NCI-H187 (cell line): ENCODE measurements at places on chromosomes 16 and 17.

GRCh38 chr17:61739002-61739401, 124.3 kb downstream of the BRIP1 start:
- DNase-seq: no peak

GRCh38 chr16:71373073-71373472, 14.6 kb downstream of the CALB2 start:
- DNase-seq: no peak

DNA sequence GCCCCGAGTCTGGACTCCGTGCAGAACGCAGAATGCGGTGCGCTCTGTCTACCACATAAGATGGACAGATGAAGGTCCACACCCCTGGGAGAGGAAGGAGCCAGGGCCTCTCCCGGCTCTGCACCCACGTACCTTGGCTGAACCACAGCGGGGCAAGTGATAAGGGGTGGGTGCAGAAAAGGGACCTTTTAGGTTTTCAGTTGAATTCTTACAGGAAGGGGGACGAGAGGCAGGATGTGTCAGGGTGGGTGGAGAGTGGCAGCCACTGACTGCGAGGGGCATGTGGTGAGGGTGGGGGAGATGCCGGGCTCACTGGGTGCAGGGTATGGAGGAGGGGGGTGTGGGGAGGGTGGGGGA, 372 bp downstream of the CD300A start:
- DNase-seq: no peak

DNA sequence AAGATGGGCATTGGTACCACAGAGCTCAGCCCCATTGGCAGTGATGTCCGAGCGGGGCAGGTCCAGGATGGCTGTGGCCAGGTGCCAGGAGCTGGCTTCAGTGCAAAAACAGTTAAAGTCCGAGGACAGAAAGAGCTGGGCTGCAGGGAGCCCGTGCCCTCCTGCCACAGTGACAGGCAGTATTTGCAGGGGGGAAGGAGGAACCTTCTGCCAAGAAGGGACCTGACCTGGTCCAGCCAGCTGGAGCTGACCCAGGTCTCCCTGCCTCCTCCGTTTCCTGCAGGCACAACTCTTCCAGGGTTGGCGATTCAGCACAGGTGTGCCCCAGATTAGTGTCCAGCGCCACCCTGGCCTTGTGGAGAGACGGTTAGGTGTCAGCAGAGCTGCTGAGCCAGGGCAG, 199.0 kb downstream of the ENGASE start:
- no peak for DNase-seq

GRCh38 chr17:4116516-4116915, 26.3 kb downstream of the ZZEF1 start:
- DNase-seq: no peak

DNA sequence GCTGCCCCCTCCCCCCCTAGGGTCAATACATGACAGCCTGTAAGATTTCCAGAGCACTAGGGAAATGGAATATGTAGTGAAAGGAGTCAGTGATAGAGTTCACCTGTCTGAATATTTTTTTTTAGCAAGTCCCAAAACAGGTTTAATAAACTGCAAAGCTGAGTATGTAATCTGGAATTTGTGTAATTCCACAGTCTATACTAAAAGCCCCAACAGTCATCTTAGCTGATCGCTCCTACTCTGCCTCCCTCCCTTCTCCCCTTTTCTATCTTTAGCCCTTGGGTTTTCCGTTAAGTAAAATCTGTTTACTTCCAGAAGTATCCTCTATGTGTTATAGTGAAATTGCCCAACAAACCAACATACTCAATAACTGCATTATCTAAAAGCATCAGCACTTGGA, 3.5 kb downstream of the CDH13 start:
- DNase-seq: no peak

DNA sequence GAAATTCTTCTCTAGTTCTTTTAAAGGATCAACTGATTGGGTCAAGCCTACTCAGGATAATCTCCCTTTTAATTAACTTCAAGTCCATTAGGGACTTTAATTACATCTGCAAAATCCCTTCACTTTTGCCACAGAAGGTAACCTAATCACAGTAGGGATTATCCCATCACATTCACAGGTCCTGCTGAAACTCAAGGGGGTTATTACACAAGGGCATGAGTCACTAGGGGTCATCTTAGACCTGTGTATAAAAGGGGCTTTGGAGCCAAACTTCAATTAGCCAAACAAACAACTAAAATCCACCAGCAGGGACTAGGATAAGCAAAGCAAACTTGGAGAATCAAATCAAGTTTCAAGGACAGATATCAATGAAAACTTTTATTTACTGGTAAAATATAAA, 19.4 kb downstream of the CIAPIN1 start:
- DNase-seq: no peak

GRCh38 chr17:4958102-4958501, 7.2 kb downstream of the ENO3 start:
- no peak for DNase-seq

GRCh38 chr17:66682283-66682682, 152.6 kb upstream of the CACNG5 start:
- no peak for DNase-seq

GRCh38 chr17:57881143-57881542, 31.3 kb upstream of the MRPS23 start:
- DNase-seq: no peak

GRCh38 chr17:54172985-54173316, 350.2 kb downstream of the KIF2B start:
- DNase-seq: no peak

- DNase-seq: no peak
Measured at GRCh38 chr16:13242201-13242600, 340.8 kb downstream of the SHISA9 start.

DNA sequence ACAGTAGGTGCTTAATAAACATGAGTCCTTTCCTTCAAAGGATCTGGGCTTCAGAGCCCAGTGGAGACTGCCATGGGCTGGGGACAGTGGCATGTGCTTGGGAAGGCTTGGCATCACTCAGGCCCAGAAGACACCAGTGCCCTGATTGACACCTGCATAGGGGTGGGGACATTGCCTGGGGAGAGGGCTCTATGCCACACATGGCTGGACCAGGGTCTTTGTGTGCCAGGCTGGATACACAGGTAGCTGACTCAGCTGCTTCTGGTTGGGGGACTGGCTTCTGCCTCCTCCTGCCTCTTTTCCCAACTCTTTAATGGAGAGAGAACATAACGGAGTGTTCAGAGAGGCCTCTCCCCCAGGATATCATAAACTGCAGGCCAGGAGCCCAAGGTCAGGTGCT, 93.1 kb upstream of the TMEM97 start:
- DNase-seq: no peak

DNA sequence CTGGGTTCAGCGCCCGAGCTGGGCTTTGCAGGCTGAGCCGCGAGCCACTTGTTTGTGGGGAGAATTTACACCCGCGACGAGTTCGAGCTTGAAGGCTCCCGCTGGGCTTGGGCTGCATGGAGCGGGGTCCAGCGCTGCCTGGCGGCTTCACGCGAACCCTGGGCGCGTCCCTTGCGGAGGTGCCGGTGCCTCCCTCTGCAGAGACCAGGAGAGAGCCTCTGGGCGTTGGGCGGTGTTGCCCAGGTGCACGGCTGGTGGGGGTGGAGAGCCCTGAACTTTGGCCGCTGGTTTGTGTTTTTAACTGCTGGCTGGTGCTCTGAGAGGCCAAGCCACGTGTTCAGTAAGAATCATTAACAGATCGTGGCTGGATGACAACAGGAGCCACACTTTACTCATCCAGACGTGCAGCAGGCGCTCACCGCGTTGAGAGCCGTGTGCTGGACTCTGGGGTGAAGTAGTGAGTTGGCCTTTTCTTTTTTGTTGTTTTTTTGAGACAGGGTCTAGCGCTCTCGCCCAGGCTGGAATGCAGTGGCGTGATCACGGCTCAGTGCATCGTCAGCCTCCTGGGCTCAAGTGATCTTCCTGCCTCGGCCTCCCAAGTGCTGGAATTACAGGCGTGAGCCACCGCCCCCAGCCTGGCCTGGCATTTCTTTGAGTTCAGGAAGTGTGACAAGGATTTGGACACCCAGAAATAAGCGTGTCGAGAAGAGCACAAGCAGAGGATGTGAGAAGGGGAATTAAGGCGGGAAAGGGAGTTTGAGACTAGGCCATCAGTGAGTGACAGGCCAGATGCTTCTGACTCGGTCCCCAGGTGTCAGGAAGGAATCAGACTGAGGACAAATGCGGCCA, 827 bp downstream of the CDK10 start:
- no peak for DNase-seq

GRCh38 chr17:67531291-67531690, 154.2 kb downstream of the PITPNC1 start:
- no peak for DNase-seq

DNA sequence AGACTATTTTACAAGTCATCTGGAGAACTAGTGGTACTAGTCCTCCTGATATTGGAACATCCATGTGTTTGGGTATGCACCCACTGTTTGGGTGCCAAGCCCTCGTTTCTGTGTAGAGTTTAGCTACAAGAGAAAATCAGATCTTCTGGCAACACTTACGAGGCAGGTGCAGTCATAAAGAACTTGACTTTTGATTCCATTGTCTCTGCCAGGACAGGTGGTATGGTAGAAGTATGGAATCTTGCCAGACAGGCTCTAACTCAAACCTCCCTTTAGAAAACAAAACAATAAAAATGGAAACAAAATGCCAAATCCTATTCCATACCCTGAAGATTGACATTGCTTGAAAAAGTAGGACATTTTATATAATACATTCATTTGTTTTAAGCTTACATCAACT, 16.0 kb downstream of the RNF43 start:
- no peak for DNase-seq
